ENCODE measurements at places on chromosomes 1 and 21. TPM values are rescaled to one million over a fixed set of nuclear protein-coding genes. Genes with fewer than 3 reads are reported as not detected.

- DNase-seq = no peak
Observed at GRCh38 chr1:206657751-206658150, 22.4 kb downstream of the DYRK3 start.

ARF1 gene
- 375 TPM for total RNA-seq

GRCh38 chr1:11339346-11340232 lies 66.6 kb downstream of the UBIAD1 start:
- no peak for DNase-seq

DNA sequence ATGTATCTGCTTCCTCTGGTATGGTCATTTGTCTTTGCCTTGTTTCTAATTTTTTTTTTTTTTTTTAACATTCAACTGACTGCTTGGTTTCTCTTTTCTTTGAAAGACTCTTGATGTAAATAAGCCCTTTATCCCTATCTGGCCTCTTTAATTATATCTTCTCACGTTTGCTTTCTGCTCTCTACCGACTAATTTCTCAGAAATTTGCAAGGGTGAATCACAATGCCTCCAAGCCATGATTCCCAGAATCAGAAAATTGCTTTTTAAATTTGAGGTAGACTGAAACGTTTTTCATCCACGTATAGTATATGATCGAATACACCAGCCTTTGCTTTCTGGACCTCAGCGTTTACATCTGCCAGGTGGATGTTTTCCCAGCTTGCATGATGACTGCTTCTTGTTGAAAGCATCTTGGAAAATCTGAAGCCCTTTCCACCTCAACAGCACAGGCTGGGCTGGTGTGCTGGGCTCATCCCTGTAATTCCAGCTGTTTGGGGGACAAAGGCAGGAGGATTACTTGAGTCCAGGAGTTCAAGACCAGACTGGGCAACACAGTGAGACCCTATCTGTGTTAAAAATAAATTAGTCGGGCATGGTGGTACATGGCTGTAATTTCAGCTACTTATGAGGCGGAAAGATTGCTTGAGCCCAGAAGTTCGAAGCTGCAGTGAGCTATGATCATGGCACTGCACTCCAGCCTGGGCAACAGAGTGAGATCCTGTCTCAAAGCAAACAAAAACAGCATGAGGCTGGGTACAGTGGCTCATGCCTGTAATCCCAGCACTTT lies 35.0 kb upstream of the GPR137B start:
- DNase-seq = no peak

GRCh38 chr1:236654957-236655356 lies 31.3 kb upstream of the ACTN2 start:
- no peak for DNase-seq

AADACL4 gene
- total RNA-seq = not detected

DNA sequence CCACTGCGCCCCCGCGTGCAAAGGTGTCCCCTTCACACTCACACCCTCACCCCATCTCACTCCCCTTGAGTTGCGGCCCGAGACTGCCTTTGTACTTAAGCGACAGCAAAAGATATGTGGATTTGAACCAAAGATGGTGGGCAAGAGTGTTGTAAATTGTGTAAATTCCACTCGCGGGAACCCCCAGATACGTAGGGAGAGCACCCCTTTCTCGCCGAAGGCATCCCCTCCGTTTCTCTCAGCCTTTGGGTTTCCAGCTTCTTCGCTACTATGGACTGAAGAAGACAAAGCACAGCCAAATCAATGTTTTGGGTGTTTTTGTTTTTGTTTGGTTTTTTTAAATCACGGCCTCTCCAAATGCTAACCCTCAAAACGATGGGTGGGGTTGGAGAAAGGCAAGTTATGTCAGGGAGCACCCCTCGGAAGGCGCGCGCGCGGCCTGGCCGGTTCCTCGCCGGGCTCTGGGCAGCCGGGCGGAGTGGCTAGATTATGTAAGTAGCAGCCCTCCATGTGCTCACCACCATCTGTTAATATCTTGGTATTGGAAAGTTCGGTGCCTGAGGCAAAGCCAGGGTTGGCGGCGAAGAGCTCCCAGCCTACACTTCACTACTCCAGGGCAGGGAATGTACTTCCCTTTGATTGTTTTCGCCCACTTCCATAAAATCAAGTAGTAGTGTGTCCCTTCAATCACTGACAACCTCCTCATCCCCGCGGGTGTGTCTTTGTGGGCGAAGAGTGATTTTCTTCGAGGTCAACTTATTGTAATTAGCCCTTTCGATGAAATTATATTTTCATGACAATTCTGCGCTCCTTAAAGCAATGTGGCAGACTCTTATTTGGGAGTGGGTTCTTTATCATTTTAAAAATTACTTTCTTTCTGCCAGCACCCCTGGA lies 4.0 kb upstream of the PROX1 start:
- no peak for DNase-seq

DNA sequence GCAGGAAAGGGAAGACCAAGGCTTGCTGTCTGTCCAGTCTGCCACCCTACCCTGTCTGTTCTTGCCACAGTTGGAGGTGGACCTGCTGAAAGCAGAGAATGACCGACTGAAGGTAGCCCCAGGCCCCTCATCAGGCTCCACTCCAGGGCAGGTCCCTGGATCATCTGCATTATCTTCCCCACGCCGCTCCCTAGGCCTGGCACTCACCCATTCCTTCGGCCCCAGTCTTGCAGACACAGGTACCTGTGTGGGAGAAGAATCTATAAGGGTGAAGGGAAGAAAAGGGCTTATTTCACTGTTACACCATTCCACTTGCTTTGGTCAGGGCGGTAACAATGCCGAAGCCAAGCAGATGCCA lies 20.3 kb upstream of the IPO9 start:
- no peak for DNase-seq
